Smooth muscle cell of trachea (primary cell): ENCODE measurements at places on chromosomes 7 and 10. TPM values are rescaled to one million over a fixed set of nuclear protein-coding genes. Genes with fewer than 3 reads are reported as not detected.

The GNAI1 gene
- total RNA-seq, result 37.1 and 47.1 TPM in 2 replicates

The CPA1 gene
- not detected in 2 replicates for total RNA-seq

The CYP17A1 gene
- not detected in 2 replicates for total RNA-seq

The RPEL1 gene
- total RNA-seq, result under 0.01 and 0.15 TPM in 2 replicates

The ANKRD61 gene
- total RNA-seq, result not detected in 2 replicates

The FAM25G gene
- total RNA-seq, result not detected in 2 replicates

The CCDC172 gene
- total RNA-seq, result not detected in 2 replicates

The ZNF775 gene
- total RNA-seq, result 5.1 and 10.6 TPM in 2 replicates

The BUB3 gene
- total RNA-seq, result 133 and 200 TPM in 2 replicates

The SNCG gene
- total RNA-seq, result 8.8 and 11.8 TPM in 2 replicates

The SPDYE8 gene
- 0.17 TPM in 1 of 2 replicates, not detected in the other for total RNA-seq

The LFNG gene
- 0.44 and 2.8 TPM in 2 replicates for total RNA-seq

The VENTX gene
- total RNA-seq, result under 0.01 TPM in 1 of 2 replicates, not detected in the other

The DNAAF5 gene
- 20.2 and 23.2 TPM in 2 replicates for total RNA-seq

The PPP1R3C gene
- 65.9 and 200 TPM in 2 replicates for total RNA-seq

The CCDC3 gene
- total RNA-seq, result under 0.01 TPM in 1 of 2 replicates, not detected in the other

The NUTM2A gene
- 0.29 and 2.3 TPM in 2 replicates for total RNA-seq

The INHBA gene
- 8.1 and 8.6 TPM in 2 replicates for total RNA-seq

The GPR158 gene
- total RNA-seq, result under 0.01 TPM in 1 of 2 replicates, not detected in the other

The CTAGE4 gene
- 1.3 and 2.0 TPM in 2 replicates for total RNA-seq

The PIP gene
- total RNA-seq, result not detected in 2 replicates

The LRIT1 gene
- not detected in 2 replicates for total RNA-seq
